NCI-H1417 treated with DMSO at 0.1 percent for 48 hours (cell line): ENCODE measurements at places on chromosomes 5 and 9.

- DNase-seq: no peak
These were observed 10.1 kb upstream of the UBAC1 start for GRCh38 chr9:135971111-135971766.

DNA sequence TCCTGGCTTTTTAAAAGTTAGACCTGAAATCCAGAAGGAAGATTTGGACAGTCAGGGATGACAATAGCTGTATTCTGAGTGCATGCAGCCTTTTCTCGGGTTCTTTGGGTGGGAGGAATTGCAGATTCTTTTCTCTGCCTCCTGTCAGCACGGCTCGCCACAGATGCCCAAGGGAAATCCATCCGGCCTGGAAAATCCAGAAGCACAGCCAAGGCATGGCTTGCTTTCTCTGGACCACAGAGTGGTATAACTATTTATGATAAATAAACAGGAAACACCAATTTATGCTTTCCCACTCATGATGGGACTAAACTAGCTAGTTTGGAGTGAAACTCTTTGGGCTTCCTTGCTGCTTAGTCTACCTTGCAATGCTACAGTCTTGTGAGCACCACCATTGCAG, 59.1 kb downstream of the C9orf152 start:
- DNase-seq: no peak

GRCh38 chr9:113602126-113603047, 138.9 kb downstream of the RGS3 start:
- DNase-seq: no peak

DNA sequence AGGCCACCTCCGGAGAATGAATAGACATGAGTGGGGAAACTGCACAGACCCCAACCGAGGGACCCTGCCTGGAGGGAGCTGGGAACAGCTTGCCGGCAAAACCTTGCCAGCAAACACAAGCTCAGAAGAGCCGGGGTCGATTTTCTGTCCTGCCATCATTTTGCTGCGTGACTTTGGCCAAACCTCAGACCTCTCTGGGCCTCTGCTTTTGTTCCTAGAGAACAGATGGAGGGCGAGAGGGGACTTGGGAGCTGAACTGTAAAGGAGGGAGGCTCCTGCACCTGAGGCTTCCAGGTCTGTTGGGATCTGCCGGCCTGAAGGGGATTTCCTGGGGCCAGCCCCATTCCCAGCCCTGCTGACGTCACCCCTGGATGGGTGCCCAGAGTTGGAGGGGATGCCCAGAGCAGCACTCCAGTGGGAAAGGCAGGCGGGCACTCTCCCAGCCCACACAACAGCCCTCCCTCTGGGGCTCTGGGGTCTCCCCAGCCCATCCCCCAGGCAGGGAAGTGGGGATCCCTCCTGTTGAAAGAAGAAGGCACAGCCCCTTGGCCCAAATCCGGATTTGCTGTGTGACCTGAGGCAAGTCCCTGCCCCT, 40.4 kb upstream of the SYNPO start:
- no peak for DNase-seq

- DNase-seq: no peak
These were observed 100.9 kb upstream of the HCN1 start for GRCh38 chr5:45796959-45797553.

GRCh38 chr5:7850395-7851239, at the start of gene CFAP90:
CFAP90 (minus strand) TSS chr5:7851133; CDS start chr5:7851021, 112 bp downstream.
- DNase-seq: peak; percentile 69

GRCh38 chr5:6822068-6822467, 108.8 kb downstream of the TENT4A start:
- no peak for DNase-seq

GRCh38 chr9:80732506-80732905, 956.8 kb downstream of the TLE1 start:
- no peak for DNase-seq

GRCh38 chr5:134053314-134053839, 48.6 kb upstream of the VDAC1 start:
- DNase-seq: no peak

- DNase-seq: no peak
These were observed 185.8 kb downstream of the DEPDC1B start for GRCh38 chr5:60514152-60514551.

- no peak for DNase-seq
These were observed 4.2 kb downstream of the ADAM19 start for GRCh38 chr5:157571357-157571827.

GRCh38 chr9:72633966-72634365, 112.6 kb downstream of the TMC1 start:
- DNase-seq: no peak

DNA sequence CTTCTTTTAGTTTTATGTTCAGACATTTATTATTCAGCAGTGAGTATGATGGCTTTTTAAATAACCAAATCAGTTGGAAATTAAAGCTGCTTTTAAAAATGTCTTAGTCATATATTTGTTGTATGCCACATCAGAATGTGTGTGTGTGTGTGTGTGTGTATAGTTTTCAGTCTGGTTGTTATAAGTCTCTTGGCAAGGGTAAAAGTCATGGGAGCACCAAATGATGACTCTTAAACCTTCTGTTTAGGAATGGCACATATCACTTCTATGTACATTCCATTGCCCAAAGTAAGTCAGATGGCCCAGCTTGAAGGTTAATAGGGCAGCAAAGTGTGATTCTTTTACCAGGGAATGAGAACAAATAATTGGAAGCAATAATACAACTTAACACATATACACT, 135.9 kb downstream of the RNF180 start:
- DNase-seq: no peak

DNA sequence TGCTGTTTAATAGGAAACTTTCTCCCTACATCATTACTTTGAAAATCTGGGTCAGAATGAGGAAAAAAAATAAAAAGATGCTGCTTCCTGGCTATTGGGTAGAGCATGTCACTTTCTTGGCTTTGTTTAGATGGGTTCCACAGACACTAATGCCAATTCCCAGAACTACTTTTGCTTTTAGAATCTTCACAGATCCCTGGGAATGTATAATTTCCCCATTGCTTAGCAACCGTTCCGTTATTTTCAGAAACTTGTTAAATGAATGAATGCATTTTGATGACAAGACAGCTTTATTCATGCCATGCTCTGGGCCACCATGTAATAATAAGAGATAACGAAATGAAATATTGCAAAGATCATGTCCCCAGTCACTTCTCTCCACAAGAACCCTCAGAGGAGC, 126.5 kb upstream of the TRPC7 start:
- no peak for DNase-seq

DNA sequence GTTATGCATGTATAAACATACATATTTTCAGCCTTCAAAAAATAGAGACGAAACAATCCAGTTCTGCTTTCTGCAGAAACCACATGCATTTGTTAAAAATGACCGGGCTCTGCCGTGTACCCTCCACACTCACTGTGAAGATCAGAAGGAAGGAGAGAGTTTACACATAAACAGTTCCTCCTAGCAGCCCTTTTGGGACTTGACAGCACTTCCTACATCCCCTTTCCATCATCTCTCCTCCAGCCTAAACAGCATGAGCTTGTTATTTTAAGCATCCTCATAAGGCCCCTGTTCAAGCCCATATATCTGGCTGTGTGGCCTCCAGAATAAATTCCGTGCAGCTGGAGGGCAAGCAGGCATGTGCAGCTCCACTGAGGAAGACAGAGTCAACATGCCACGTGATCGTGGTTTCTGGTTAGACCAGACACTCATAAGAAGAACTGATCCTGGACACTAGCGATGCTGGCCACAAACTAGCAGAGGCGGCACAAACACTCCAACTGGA, 42.2 kb downstream of the NIPAL4 start:
- no peak for DNase-seq

DNA sequence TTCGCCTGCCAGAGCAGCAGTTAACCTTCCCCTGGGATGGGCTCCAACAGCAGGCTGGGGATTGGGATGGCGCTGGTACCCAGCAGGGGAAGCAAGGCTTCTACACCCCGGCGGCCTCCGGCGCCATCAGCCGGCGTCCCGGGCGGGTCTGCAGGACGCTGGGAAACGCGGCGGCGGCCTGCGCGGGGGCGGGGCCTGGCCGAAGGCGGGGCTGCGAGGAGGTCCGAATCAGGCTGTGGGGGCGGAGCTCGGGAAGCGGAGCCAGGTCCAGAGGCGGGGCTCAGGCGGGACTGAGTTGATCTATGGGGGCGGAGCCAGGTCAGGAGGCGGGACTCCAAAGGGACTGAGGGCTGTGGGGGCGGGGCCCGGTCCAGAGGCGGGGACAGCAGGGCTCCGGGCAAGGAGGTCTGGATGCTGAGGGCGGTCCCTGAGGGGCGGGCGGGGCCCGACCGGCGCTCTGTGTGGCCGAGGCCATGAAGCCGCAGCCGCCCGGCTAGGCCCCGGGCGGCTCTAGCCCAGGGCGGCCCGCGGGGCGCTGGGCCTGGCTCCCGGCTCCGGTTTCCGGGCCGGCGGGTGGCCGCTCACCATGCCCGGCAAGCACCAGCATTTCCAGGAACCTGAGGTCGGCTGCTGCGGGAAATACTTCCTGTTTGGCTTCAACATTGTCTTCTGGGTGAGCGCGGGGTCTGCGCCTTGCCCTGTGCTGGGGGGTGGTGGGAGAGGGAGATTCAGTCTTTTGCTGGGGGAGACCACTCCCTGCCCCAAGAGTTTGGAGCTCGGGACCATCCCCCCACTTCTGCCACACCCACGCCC, at the start of gene TSPAN17:
TSS of gene TSPAN17 (plus strand) at position 455 of the 813 bp plus-strand sequence. CDS start at position 587, 132 bp downstream.
- DNase-seq: peak; percentile 57

GRCh38 chr5:148849461-148849860, 23.1 kb downstream of the ADRB2 start:
- DNase-seq: no peak

DNA sequence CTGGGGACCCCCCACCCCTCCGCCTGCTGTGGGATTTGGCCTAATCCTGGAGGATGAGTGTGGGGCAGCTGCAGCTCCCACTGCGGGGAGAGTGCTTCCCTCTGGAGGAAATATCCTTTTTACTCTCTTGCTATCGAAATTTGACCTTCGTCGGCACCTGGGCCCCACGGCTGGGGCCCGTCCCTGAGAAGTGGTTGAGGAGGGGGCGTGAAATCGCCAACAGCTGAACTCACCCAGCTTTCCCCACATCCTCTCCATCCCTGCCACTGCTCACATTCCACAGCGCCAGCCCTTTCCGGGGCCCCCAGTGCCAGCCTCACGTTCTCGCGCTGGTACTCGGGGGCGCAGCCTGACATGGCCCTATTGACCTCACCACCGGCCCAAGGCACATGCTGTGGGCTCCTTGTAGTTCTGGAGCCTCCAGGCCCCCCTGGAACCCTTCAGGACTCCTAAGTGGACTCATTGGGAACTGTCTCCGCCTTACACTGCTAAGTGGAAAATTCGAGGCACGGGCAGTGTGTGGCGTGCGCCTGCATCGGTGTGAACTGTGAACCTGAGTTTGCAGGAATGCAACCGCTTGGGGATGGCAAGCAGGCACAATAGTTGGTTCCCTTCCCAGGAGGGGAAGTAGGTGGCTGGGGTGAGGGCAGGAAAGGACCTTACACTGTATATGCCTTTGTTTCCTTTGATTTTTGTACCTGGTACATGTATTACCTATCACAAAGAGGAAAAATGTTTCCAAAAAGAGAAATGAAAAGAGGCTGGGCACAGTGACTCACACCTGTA, 19.2 kb downstream of the FGFR4 start:
- DNase-seq: no peak
